ENCODE measurements at places on chromosomes 12 and 14.

DNA sequence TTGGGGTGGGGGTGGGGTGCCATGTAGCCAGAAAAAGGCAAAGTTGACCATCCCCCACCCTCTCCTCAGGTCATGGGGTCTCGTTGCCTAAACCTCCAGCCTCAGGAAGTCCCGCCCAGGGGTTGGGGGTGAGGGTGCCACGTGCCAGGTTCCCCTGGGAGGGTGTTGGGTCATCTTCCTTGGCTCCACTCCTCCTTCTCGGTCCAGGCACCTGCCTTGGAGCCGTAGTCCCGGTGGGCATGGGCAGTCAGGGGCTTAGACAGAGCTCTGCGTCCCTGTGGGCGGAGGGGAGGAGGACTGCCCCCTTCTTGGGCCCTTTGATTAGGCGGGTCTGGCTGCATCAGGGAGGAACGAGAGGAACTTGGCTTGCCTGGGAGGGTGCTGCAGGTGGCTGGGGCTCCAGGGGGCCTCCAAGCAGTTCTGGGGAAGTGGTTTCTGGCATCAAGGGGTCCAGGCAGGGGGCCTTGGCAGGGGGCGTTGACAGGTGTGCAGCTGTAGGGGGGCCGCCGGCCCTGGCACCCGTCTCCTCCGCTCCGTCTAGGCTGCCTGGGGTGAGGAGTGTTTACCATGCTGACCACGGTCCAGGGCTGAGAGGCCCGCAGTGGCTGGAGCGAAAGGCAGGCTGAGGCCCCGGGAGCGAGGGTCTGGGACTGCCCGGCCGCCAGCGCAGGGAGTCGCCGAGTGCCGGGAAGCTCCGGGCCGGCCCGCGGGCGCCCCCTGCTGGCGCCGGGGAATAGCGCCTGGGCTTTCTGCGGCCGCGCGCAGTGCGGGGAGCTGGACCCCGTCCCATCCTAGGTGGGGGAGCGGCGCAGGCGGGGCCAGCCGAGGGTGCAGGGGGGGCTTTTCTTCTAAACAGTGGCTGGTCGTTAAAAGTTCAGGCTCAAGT is 7.9 kb downstream of the SETD1B start:
- DNase-seq, result no peak

DNA sequence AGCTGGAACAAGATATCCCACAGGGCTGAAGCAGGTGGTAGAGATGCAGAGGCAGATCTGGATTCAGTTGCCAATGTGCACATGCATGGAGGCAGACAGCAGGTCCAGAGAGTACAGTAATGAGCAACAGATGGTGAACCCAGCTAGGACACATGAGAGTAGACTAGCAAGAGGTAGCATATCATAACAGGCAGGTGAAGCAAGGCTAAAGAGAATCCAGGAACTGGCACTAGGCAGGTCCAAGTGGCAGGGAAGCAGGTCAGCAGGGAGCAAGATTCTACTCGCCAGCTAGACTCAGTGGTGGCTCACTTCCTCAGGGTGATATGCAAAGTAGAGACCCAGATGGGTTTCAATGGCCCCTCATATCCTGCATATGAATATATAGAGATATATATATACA is 15.3 kb upstream of the MYF6 start:
- DNase-seq, result no peak

DNA sequence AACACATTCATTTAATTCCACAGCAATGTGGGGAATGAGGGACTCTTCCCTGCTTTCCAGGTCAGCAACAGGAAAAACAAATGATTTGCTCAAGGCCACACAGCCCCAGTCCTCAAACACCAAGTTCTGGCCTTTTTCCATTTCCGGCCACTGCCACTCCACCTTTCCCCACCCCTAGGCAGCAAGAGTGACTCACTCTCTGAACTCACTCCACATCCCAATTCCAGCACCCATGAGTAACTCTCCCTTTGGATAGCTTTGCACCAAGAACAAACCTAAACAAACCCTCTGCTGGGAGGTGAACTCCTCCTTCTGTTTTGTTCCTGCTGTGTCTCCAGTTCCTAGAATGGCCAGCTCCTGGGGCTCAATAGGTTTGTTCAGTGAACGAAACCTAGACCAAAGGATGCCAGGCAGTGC is 30.4 kb upstream of the PLEKHG6 start:
- DNase-seq, result no peak

GRCh38 chr12:49553512-49554088 is 14.3 kb downstream of the MCRS1 start:
- DNase-seq, result peak; percentile 39

GRCh38 chr12:125247477-125247876 is 182.2 kb downstream of the AACS start:
- DNase-seq, result no peak

GRCh38 chr12:94208622-94208966 is 60.2 kb downstream of the PLXNC1 start:
- DNase-seq, result no peak

DNA sequence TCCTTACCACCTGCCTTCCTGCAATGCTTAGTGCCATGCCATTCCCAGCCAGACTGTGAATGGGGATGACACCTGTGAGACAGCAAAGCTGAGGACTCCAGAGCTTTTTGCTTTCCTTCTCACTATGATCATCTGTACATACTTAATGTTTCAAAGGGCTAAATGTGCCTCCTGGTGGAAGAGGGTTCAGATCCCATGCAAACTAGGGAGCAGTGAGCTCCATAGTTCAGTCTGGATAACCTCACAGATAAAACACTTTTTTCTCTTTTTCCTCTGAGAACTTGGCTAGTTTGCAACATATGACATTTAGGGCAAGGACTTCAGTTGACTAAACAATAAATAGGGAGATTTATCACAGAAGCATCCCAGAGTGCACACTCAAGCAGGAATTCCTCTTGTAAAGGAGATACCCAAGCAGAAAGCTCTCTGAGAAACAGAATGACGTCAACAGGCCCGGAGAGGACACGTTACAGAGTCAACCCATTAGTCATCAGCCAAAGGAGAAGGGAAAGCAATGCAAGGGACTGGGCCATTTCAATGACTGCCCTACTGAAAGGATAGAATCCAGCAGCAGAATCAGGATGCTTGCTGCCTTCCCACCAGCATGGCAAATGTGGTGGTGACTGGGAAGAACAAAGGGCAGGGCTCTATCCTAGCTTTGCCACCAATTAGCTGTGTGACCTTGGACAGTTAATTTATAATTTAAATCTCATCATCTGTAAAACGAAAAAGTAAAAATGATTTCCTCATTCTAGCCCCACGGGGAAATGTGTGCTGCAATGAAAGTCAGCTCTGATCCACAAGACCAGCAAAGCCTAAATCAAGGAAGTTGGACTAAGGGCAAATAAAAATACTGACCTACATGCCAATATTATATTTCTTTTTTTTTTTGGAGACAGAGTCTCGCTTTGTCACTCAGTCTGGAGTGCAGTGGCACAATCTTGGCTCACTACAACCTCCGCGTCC is 80.8 kb upstream of the ACTN1 start:
- no peak for DNase-seq

GRCh38 chr12:94026596-94026995 is 121.8 kb upstream of the PLXNC1 start:
- DNase-seq, result no peak

- DNase-seq, result no peak
Measured at GRCh38 chr14:30587141-30587540, 28.2 kb downstream of the G2E3 start.

DNA sequence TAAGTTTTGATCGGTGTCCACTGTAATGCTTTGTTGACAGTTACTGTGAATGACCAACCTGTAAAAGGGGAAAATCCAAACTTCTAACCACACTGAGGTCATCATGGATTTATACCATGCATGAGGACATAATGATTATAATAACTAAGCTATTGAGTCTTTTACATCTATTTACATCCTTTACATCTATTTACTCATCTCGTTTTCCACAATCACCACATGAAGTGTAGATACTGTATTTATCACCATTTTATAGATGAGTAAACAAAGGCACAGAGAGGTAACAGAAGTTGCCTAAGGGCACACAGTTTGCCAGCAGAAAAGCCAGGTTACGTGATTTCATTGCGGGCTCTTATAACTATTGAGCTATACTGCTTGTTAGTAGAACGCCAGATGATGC is 27.9 kb upstream of the EID3 start:
- no peak for DNase-seq

GRCh38 chr12:1917172-1918070 is 1.0 kb downstream of the CACNA2D4 start:
- DNase-seq, result no peak

DNA sequence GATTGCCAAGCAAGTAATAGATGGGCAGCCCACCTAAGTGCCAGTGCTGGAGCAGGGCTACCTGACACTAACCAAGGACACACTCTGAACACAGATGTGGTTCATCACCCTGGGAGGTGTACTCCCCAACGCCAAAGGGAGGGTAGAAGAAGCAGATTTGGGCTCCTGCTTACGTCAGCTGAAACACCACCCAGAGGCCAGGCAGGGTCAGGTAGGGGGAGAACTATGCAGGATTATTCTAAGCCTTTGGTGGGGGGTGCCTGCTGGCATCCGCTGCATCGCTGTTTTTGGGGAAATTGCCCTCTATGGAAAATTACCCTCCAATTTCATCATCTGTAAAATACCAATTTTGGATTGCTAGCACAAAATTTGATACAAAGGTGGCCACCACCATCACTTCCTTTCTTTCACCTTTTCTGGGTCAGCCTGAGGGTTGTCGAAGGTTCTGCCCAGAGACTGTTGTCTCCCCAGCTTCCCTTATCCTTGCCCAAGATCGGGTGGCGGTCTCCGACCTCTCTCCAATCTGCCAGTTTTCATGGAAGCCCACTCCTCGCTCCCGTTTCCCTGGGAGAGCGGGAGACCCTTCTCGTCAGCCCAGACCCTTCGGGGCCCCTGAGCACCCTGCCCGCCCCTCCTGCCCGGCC is 535 bp downstream of the BIN2 start:
- DNase-seq, result no peak

DNA sequence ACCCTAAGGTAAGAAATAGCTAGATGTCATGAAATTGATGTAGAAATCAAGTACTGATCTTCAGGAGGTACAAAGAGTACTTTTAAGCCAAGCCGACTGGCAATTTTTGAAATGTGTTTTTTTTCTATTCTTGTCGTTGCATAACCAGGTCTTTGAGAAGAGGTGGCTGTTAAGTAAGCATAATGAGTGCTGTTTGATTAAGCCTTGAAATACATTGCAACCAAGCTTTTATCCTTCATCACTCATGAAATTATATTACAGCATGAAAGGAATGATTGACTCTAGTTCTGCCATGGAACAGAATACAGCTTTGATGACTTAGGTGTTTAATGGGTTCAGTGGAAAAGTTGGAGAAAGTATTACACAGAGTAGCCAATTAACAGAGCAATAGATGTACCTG is 1720.2 kb upstream of the SEL1L start:
- DNase-seq, result no peak

GRCh38 chr14:103398427-103399195 is 13.4 kb downstream of the MARK3 start:
- no peak for DNase-seq
